ENCODE measurements at places on chromosomes 1 and 21.

- no peak for DNase-seq
These were observed 547.3 kb upstream of the PLXNA2 start for GRCh38 chr1:208791456-208791855.

GRCh38 chr1:39572379-39573096 is 4.1 kb downstream of the PABPC4 start:
- no peak for DNase-seq

GRCh38 chr1:34306568-34306967 is 129.9 kb downstream of the C1orf94 start:
- DNase-seq, result no peak

DNA sequence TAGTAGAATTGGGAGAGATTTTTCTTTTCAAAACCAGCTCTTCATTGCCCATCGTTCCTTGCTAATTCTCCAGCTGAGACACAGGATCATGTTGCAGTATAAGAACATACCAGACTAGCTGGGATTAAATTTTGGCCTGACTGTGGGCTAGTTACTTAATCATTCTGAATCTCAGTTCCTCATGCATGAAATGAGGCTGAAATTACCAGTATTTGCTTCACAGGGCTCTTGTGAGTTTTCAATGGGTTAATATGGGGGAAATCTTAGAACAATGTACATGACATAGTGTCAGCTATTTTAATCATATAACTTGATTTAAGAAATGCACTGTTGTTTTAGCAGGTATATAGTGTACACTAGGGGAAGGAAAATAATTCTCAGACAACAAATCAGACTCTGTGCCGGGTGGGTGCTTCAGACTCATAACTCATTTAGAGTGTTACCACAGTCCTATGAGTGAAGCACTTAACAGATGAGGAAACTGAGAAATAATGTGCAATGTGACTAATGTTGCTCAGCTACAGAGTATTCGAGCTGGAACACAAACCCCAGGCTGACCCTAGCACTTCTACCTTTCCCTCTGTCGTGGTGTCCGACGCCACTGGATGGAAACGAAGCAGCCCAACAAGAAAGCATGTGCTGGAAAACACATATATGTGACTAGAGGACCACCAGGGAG is 137.6 kb upstream of the SGIP1 start:
- DNase-seq, result no peak

DNA sequence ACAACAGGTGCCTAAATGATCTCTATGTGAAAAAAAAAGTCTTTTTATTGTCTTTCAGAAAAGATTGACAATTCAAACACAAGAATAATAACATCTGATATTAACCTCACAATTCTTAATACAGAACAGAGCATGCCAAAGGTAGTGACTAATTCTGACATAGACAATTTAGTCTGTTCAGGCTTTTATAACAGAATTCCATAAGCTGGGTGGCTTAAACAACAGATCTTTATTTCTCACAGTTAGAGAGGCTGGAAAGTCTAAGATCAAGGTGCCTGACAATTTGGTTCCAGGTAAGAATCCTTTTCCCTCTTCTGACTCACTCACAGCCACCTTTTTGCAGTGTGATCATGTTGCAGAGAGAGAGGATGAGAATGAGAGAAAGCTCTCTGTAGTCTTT is 27.0 kb downstream of the DPYD start:
- no peak for DNase-seq

GRCh38 chr1:111956155-111956771 is 33.2 kb downstream of the KCND3 start:
- no peak for DNase-seq

DNA sequence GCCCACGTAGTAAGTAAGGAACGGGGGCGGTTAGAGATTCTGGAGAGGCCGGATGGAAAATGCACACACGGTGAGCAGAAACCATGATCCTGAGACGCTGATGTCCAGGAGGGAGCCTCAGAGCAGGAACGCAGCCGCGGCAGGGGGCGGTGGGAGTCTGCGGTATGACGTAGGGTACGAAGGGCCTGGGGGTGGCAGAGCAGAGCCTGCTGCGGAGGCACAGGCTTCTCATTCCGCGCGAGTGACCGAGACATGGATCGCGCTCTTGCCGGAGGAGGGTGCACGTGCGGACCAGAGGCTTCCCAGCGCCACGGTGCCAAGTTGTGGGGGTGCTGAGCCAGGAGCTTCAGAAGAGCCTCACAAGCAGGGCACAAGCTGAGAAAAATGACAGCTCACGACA is 176.2 kb downstream of the KIF26B start:
- DNase-seq, result no peak

GRCh38 chr1:225942574-225942973 is 1.6 kb upstream of the LEFTY2 start:
- DNase-seq, result no peak

DNA sequence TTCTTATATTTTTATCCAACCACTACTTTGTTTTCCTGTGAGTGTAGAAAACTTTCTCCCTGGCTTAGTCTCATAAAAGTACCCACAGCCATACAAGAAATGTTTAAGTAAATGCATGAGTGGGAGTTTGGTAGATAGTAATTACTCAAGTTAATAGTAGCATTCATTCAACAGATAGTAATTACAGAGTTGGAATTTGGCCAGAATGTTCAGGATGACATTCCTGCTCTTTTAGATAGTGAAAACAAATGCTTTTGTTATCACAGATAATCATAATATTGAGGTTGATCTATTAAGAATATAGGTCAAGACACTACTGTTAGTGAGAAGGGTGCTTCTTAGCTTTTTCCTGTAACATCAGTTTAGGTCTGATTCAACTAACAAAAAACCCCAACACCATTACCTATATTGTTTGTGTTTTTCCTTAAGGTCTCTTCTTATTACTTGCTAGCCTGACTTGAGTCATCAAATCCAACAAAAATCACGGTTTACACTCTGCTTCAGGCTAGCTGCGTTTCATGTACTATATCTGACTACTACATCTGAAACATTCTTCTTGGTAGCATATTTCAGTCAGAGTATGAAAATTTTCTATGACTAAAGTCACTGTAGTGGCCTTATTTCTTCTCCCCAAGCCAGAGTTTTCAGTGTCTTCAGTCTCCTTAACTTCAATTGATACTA is 163.7 kb downstream of the HS2ST1 start:
- DNase-seq, result no peak

- DNase-seq, result no peak
These were observed 82.9 kb downstream of the SSBP3 start for GRCh38 chr1:54323324-54323739.

- no peak for DNase-seq
These were observed 2.2 kb upstream of the UBE2J2 start for GRCh38 chr1:1275836-1276235.

DNA sequence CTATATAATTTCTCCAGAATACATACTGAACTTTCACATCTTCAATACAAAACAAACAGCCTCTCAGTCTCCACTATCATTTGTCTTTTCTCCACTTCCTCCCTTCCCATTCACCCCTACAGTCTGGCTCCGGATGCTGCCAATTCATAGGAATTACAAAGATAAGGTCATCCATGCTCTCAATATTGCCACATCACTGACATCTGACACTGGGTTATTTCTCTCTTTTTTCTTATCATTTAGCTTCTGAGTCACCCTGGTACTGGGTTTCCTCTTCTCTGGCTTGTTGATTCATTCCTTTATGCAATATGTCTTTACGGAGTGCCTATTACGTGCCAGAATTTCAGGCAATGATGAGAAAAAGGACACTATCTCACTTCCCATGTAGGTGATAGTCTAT is 3.1 kb upstream of the SH3BP5L start:
- no peak for DNase-seq

GRCh38 chr1:245001252-245001651 is 136.9 kb upstream of the HNRNPU start:
- DNase-seq, result no peak

DNA sequence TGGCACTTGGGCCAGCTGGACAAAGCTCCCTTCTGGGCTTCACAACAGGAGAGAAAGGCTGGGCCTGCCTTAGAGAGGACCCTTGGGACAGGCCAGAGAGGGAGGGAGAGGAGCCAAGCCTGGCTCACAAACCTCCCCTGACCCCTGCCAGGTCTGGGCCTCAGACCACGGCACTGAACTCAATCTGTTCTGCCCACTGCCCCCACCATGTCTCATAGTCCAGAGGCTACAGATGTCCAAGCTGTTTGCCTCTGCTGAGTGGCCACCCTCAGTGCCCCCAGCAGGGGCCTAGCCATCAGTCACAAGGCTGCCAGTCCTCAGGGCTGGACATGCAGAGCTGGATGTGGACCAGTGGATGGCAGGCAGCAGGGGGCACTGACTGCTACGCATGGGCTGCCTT is 13.0 kb upstream of the DMBX1 start:
- DNase-seq, result no peak

DNA sequence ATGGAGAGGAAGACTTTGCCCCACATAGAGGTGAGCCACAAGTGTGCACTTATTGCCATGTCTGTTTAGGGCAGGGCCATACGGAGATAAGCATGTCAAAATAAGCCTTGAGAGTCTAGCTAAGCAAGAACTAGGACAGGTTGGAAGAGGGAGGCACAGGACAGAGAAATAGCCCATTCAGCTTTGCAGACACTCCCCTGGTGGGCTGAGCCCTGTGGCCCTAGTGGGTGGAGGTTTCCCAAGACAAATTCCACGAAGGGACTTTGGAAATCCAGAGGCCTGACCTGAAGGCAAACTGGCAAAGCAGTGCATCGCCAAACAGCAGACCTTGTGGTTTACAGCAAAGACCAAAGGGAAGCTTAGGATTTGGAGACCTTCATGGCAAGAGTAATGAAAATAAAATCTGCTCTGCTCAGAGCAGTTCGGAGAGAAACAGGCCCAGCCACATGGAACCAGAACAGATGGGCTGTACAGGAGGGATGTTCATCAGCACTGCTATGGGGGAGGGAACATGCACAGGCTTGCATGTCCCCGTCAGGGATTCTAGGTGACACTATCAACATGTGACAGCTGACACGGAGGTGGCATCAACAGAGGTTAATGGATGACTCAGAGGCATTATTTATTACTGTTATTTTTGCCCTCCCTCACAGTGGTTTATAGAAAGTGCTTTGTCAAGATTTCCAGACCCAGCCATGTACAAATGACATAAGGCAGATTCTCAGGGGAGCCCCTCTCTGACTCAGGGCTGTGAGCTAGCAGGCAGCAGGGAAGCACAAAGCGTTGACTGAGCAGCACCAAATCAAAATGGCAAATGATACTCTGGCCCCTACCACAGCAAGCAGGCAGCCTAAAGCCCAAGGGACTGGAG is 90.1 kb upstream of the IRF2BP2 start:
- DNase-seq, result no peak

- DNase-seq, result no peak
These were observed 181.6 kb downstream of the ZNF326 start for GRCh38 chr1:90176530-90176929.

DNA sequence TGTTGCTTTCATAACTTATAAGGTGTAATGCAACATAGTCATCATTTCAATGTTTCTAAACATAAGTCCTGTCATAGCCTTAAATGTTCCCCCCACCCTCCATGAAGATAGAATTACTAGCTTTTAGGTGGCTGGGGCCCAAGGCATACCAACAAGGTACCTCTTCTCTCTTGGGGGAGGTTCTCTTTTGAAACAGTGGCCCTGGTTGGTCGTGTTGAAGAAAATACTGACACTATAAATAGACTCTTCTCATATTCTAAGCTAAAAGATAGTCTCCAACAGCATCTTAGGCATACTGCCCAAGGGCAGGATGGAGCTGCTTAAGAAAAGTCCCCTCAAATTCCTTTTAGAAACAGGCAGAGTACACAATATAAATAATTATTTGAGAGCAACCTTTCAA is 255.0 kb downstream of the FAF1 start:
- DNase-seq, result no peak

GRCh38 chr1:36124404-36125128 is 456 bp downstream of the COL8A2 start:
- DNase-seq, result no peak

DNA sequence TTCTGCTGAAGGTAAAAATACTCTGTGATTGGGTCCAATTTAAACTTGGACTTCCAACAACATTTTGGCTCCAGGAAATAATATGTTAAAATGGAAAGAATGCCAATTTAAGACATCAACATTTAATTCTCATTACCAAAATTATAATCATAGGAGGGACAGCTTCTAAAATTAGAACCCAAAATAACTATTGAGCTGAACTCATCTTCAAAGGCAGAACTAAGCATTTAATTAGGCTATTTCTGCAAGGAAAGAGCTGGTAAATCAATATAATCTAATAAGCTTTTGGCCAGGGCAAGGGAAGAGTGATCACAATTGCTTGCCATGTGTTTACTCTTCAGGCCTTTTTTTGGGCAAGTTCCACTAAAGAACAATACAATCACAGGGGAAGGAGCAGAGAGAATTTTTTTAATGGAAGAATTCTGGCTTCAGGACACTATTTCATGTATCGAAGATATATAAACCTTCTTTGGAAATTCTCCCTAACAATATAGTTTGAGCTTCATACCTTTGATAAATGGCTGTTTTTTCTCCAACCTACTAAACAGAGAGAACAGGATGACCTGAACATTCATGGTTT is 133.1 kb upstream of the PTBP2 start:
- no peak for DNase-seq

DNA sequence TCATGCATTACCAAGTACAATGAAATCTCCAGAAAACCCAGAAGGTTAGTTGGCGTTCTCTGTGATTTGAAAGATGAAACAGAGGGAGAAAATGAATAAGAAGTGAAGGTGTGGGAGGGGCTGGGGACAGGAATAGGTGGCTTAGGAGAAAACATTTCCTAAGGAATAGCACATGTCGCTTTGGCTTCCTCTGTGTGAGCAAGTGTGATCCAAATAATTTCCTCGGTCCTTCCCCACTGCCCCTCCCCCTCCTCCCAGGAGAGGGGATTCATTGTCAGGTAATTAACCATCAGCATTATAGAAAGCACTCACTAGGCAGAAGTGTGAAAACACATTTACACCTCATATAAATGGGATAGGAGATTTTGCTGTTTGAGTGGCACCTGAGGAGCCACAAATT is 105.5 kb downstream of the NUF2 start:
- DNase-seq, result no peak

GRCh38 chr1:232643251-232643650 is 13.3 kb upstream of the SIPA1L2 start:
- no peak for DNase-seq

DNA sequence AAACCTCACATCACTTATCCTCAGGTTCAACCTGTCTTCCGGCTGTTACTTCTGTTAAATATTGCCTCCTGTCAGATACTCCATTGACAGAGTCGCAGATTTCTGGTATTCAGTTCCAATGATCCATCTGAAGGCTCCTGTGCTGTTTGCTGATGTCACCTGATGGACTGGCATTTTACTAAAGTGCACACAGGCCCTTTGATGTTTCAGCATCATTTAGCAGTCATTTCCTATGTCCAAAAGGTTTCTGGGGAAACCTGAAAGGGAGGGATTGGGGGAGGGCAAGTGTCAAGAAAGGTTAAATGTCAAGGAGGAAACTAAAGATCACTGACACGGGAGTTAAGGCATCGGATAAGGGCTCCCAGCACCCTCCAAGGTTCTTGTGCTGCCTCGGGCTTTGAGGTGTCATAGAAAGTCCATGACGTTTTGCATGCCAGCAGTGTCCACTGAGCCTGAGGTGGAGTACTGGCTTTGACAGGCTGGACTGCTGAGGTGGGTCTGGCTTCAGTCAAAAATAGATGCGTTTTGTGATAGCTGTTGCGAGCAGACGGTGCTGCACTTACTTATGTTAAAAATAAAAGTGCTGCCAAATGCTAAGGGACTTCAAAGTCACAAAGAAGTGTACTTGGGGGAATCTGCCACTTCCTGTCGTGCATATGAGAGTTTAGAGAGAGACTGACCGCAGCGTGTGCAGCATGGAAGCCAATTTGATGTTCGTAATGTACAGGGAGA is 30.8 kb downstream of the XCL2 start:
- DNase-seq, result no peak
